Dermis microvascular lymphatic vessel endothelial cell (primary cell): ENCODE measurements at places on chromosomes 5 and 9. TPM values are rescaled to one million over a fixed set of nuclear protein-coding genes. Genes with fewer than 3 reads are reported as not detected.

CCL27 gene
- not detected in 2 replicates for total RNA-seq

IRX1 gene
- total RNA-seq, result not detected in 2 replicates

C9 gene
- under 0.01 and 0.25 TPM in 2 replicates for total RNA-seq

ARHGEF37 gene
- total RNA-seq, result 8.3 and 20.6 TPM in 2 replicates

PCDHGA10 gene
- total RNA-seq, result 3.0 and 6.2 TPM in 2 replicates

PLAC8L1 gene
- not detected in 2 replicates for total RNA-seq

APC gene
- 44.9 and 56.6 TPM in 2 replicates for total RNA-seq

ANKRD18B gene
- total RNA-seq, result under 0.01 and 0.13 TPM in 2 replicates

DNA sequence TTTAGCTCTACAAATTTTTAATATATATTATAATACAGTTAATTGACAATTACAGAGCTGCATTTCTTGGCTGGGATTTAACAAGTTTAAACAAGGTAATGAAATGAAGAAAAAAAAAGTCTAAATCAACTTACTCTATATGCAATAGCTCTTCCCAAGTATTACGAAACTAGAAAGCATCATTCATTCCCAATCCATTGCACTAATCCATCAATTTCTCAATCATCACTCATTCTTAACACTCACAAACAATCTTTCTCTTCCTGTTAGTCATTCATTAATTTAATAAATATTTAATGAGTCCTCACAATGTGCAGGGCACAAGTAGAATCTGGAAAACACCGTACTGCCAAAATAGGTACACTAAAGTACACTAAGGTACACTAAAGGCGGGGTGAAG is 42.9 kb upstream of the APBA1 start:
- no peak for DNase-seq

DNA sequence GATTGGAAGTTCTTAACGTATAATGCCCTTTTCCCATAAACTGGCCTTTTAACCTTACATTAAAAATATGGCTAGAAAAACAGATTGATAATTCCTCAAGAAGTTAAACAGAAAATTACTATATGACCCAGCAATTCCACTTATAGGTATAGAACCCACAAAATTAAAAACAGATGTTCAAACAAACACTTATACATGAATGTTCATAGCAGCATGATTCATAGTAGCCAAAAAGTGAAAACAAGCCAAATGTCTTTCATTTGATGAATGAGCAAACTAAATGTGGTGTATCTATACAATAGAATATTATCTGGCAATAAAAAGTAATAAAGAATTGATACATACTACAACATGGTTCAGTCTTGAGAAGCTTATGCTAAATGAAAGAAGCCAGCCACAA is 35.5 kb downstream of the POU5F2 start:
- no peak for DNase-seq

DNA sequence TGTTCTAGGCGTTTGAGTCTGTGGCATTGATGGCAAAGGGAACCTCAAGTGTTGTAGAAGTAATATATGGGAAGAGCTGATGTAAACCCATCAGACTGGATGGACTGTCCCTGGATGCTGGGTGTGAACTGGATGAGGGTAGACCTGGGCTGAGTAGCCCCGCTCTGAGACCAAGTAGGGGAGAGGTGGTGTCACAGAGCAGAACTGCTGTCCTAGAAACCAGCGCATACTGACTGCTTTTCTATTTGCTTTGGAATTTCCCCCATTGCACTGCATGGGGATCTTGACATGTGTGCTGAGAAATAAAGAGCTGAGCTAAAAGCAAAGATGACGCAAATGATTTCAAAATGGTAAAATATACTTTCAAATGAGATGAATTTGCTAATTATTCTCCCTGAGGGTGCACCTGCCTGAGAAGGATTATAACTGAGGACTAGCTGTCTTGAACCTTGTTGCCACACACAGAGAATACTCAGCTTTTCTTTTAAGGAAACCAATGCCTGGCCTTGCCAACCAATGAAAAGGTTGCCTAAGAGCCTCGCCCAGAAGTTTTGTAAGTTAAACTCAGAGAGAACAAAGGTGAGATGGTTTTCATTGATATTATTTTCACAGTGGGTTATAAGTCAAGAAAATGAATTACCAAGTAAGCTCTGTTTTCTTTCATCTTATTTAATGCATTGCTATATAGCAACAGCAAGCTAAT is 44.8 kb downstream of the NIM1K start:
- DNase-seq, result no peak

DNA sequence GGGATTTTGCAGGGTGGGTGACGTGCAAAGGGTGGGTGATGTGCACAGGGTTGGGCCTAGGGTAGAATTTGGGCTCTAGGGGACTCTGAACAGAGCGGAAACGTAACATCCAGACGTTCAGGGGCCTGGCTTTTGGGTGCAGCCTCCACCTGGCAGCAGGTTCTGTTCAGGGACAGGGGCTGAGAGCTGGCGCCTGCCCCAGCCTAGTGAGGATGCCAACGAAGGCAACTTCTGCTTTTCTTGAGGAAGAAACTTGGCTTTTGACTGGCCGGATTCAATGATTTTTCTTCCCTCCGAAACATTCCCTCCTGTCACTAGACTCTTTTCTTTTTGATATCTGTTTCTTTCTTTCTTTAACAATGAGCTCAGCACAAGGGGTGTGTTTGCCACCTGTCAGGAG is 38.6 kb upstream of the SLC6A19 start:
- no peak for DNase-seq

- no peak for DNase-seq
Observed at GRCh38 chr5:176508603-176509002, 28.6 kb downstream of the RNF44 start.

DNA sequence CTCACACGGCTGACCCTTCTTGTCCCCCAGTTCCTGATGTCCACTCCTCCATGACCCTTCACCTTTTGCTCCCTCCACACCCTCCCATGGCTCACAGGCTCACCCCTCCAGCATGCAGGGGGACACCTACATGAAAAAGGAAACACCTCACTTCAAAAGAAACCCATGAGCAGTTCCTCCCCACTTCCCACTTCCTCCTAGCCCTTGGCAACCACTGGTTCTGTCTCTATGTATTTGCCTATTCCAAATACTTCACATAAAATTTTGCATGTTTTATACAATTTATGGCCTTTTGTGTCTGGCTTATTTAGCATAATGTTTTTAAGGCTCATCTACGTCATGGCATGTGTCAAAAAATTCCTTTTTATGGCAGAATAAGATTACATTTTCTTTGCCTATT is 100.2 kb upstream of the S1PR3 start:
- no peak for DNase-seq
